Thoracic aorta (tissue), 2 donors: ENCODE measurements at places on chromosomes 6 and 20. TPM values are rescaled to one million over a fixed set of nuclear protein-coding genes. Genes with fewer than 3 reads are reported as not detected.

The SLC22A1 gene
- total RNA-seq, result 1.2 TPM

The HRH3 gene
- not detected for total RNA-seq

The TEAD3 gene
- 50.8 TPM for total RNA-seq

The COL12A1 gene
- 131 TPM for total RNA-seq

The KCNB1 gene
- total RNA-seq, result 2.3 TPM

The MYT1 gene
- not detected for total RNA-seq

The NTSR1 gene
- total RNA-seq, result not detected

The TREML2 gene
- total RNA-seq, result 0.49 TPM

The SIGLEC1 gene
- 12.2 TPM for total RNA-seq

The MAS1 gene
- total RNA-seq, result 0.14 TPM

The HLA-G gene
- 0.85 TPM for total RNA-seq

The ADTRP gene
- not detected for total RNA-seq

The CRISP1 gene
- total RNA-seq, result not detected

The TNXB gene
- total RNA-seq, result 210 TPM
